ENCODE measurements at places on chromosomes 7 and 10.

GRCh38 chr7:87146740-87147386 lies 5.4 kb upstream of the DMTF1 start:
- DNase-seq = no peak

GRCh38 chr7:97018126-97018601 lies 6.5 kb downstream of the DLX5 start:
- DNase-seq = no peak

GRCh38 chr10:72688208-72688651 lies 3.7 kb upstream of the MCU start:
- DNase-seq = no peak

DNA sequence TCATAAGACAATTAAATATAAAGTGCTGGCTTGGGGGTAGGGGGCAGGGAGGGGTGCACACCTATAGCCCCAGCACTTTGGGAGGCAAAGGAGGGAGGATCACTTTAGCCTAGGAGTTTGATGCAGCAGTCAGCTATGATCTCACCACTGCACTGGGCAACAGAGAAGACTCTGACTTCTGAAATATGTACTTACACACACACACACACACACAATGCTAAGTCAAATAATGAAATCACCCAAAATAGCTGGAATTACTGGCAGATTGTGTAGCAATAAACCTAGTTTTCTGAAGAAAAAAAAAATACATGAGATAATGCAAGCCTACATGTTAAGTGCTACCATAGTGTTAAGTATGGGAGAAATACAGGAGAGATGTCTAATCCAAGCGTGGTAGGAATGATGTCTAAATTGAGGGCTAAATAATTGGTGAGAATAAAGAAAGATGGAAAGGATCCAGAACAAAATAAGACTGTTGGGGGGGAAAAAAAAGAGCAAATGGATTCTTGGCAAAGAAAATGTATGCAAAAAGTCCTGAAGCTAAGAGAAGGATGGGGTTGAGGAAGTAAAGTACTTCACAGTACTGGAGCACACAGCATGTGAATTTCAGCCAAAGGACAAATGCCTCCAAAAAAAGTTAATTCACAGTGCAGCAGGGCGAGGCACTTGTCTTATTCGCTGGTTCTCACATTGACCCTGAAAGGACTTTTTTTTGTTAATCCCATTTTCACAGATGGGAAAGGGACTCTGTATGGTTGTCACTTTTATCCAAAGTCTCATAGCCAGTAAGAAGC lies 73.9 kb downstream of the IGF2BP3 start:
- no peak for DNase-seq

- no peak for DNase-seq
These were observed 59.9 kb downstream of the MAP3K8 start for GRCh38 chr10:30493609-30494530.

DNA sequence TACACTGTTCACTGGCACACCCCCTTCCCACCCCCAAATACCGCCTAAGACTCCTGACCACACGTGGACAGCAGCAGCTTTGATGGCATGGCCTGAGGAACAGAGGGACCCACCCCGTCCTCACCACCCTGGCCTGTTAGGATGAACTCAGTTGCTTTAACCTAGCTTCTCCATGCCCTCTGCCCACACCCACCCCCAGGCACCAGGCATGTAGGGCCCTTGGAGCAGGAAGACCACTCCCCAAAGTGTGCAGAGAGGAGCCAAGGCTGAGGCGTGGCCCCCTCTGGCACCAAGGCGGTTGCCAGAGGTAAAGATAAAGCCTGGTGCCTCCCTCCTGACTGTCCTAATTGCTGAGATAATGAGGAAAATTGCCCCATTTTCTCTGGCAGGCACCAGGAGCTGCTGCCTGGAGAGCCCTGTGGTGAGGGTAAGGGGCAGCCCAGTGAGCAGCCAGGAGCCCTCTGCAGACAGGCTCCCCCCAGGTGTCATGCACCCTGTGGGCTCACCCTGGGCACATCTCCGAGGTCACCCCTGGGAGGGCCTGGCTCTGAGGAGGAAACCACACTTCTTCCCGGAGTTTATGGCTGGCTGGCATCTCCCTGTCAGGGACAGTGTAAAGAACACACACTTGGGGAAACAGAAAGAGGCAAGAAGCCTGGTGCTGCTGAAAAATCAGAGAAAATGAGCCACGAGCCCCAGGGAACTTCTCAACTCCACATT lies 47.7 kb downstream of the LRRC20 start:
- DNase-seq = no peak

DNA sequence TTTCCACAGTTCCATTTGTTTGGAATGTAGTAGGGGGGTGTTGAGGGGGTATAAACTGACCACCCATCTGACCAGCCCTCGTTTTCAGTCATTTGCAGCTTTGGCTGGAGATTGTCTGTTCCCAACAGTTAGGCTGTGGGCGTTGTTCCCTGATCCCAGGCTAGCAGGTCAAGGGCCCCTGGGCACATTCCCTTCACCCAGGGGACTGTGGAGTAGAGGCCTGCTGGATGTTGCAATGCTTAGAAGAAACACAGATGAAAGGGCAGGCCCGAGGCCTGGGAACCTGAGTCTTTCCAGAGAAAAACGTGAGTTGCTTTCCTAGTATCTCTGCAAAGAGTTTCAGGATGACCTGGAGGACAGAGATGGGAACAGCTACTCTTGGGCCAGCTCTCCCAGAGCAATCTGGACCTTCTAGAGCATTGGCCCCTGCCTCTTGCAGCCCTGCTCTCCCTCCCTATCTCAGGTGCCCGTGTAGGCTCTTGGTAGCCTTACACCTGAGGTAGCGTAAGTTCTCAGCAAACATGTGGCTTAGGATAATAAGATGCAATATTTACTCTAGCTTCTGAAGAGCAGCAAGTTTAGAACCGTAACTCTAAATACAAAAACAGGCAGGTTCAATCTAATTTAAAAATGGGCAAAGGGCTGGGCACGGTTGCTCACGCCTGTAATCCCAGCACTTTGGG lies 99.4 kb upstream of the EFCAB10 start:
- no peak for DNase-seq

DNA sequence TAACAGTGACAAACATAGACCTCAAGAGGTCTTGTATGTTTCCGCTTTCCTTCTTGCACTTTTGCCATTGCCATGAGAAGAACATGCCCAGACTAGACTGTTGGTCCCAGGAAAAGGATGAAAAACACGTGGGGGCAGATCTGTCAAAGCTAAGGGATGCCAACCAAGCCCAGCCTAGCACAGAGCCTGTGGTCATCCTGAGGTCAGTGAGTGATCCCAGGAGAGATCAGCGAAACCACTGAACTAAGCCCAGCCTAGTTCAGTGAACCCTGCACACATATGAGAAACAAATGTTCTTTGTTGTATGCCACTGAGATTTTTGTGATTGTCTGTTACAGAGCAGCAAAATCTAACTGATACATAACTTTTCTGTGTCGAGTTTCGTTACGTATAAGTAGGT lies 718.8 kb downstream of the MAGI2 start:
- no peak for DNase-seq

GRCh38 chr7:139582671-139583155 lies 59.2 kb downstream of the CLEC2L start:
- DNase-seq = no peak

DNA sequence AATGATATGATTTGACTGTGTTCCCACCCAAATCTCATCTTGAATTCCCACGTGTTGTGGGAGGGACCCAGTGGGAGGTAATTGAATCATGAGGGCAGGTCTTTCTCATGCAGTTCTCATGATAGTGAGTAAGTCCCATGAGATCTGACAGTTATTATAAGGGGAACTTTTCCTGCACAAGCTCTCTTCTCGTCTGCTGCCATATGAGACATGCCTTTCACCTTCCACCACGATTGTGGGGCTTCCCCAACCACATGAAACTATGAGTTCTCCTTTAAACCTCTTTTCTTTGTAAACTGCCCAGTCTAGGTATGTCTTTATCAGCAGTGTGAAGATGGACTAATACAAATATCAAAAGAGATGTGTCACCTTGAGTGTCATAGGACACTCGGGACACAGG lies 502.7 kb upstream of the PODXL start:
- no peak for DNase-seq

GRCh38 chr7:51255536-51256208 lies 60.9 kb downstream of the COBL start:
- DNase-seq = no peak

Measured in D721Med (cell line).